ENCODE measurements at places on chromosomes 3 and 15.

- DNase-seq = no peak
Observed at GRCh38 chr15:59131456-59131855, 26.5 kb downstream of the CCNB2 start.

DNA sequence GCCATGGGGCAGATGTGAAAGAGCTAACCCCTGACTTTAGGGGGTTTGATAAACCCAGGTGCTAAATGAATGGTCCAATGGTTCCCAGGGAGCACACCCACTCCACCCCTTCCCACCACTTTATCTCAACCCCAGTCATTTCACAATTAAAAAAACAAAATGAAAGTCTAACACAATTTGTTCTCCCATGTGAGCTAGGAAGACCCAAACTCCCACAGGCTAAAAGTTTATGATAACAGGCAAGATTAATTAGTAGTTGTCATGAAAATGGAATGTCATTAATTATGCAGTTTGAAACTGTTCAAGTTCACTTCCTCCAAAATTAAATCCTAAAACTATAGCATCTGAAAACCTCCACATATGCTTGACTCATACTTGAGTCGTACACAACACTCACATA lies 63.3 kb upstream of the TPM1 start:
- no peak for DNase-seq

DNA sequence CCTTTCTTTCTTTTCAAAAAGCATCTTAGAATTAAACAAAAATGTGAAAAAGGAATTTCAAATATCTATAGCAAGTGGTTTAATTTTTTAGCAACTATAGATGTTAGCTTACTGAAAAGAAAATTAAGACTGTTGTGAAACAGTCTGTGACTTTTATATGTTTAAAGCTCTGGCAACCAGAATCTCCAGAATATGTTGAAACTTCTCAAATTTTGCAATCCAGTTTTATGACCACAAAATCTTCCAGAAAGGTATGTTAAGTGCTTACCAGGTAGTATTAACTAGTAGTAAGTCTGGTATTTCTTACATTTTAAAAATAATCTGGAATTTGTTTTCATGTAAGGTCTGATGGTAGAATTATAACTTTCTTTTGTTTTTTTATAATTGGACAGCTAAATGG lies 235.0 kb downstream of the SLC9A9 start:
- no peak for DNase-seq

GRCh38 chr3:74393426-74393825 lies 221.0 kb downstream of the CNTN3 start:
- DNase-seq = no peak
